Stimulated activated naive CD4-positive, alpha-beta T cell (primary cell): ENCODE measurements at places on chromosomes 3 and 15.

GRCh38 chr3:126982126-126982470, 817 bp upstream of the PLXNA1 start:
- no peak for DNase-seq

DNA sequence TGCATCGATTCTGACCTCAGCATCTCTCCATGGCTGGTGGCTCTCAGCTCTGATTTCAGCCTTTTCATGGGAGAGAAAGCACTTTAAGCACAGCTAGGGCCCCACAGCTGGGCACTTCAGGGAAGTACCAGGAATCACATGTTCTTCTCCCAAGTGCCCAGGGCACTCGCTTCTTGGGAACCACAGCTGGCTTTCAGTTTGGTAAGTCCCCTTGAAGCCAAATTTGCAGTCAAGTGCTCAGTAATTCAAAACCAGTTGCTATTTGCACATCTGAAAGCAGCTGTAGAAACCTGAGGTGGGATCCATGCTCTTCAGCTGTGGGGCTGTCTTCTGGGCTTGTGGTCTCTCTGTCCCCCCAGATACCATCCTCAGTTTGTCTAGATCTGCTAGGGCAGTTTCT, 12.8 kb downstream of the GABRA5 start:
- DNase-seq: no peak

DNA sequence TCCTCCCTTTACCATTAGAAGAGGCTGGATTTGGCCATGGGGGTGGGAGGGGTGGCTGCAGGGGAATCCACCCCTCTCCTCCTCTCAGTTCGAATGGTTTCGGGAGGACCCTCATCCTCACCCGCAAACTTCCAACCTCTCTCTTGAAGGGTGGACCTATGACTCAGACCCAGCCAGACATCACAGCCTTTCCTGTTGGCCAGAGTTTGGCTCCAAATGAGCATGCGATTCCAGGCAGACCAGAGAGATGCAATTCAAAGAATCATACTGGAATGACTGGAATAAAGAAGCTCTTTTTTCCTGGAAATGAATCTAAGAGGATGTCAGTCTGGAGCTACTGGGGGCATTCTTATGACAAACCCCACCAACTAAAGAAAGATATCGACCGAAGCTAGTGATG, 516.7 kb upstream of the MDFIC2 start:
- DNase-seq: no peak

- DNase-seq: no peak
These were observed 56.9 kb downstream of the FLNB start for GRCh38 chr3:58064923-58065638.

DNA sequence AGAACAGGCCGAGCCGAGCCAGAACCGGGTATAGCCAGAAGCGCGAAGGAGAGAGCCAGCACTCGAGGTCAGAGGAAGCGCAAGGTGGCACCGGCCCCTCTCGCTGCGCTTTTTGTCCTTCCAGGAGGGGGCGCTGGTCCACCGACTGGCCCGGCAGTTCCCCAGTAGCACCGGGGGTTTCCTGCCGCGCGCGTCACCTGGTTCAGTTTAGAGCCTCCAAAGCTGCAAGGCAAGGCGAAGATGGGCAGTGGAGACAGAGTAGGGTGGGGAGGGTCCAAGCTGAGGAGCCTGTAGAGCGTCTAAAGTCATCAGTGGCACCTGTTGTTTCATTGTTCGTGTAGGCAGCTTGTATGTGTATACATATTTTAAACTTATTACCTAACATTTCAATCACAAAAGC, 7.6 kb upstream of the NR2E3 start:
- DNase-seq: no peak

DNA sequence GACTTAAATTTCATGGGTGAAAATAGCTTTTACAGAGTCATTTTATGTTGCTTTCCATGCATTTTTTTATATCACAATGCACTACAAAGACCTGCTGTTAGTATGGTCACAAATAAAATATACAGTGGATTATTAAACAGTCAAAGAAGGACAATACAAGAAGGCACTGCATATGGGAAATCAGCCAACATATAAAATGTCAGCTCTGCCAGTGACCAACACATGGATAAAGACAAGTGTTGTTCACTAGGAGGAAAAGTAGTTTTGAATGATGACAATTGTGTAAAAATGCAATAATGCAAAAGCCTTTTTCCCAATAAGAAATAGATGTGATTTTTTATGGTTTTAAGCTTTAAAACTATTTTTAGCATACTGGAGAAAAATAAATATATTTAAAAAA, 425.3 kb upstream of the CBLB start:
- DNase-seq: no peak

DNA sequence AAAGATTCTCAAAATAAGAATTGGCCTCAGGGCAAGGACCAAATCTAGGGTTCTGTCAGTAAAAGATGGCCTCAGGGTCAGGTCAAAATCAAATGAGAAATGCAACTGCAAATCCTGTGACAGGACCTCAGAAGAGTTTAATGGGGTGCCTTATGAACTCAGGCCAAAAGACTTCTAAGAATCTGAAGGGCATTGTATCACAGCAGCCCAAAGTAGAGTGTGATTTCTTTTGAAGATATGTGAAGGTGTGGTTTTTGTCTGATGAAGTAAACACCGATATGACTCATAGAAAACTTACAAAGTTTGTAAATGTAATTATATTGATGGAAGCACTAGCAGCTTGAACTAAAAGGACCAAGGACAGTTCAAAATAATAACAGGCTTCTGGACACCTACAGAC, 966.1 kb downstream of the AGBL1 start:
- no peak for DNase-seq

GRCh38 chr3:150535204-150535603, 11.1 kb downstream of the SERP1 start:
- DNase-seq: no peak

DNA sequence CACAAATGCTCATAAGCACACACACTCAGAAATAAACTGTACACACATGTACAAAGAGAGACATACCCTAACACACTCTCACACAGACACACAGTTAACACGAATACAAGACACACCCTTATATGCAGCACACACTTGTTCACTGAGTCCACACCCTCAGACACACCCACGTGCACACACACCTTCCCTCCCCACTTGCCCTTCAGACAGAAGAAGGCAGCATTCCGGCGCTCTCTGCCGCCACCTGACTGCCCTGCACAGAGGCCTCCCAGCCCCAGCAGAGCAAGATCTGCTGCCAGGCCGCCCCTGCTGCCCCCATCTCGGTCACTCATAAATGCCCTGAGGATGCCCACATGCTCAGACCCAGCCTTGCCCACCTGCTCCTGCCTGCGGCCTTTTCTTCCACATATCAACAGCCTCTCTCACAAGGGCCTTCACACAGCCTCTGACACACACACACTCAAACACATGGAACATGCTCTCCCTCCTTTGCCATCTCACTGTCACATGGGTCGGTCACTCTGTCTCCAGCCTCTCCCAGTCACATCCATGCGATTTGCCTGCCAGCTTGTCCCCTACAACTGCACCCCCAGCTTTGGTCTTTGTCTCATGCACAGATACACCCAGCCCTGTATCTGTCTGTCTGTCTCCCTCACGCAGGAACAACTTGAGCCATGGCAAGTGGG, 71.1 kb downstream of the EPHB3 start:
- DNase-seq: no peak

DNA sequence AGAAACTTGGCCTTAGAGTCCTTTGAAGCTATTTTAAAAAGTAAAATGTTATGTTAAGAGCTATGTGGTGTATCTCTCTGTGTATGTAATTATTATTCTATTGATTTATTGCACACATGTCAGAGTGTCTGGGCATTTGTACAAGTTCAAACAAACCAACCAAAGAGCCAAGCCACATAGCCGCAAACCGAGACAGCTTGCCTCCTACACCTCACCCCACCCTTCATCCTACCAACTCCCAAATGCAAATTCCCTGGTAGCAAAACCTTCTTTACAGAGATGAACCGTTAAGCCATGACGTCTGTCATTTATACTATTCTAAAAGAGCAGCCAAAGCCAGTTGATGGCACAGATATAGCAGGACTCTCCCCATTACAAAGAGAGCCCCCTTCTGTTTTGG, 332.3 kb downstream of the ERC2 start:
- no peak for DNase-seq

- no peak for DNase-seq
These were observed 15.8 kb upstream of the CASR start for GRCh38 chr3:122167630-122168029.

DNA sequence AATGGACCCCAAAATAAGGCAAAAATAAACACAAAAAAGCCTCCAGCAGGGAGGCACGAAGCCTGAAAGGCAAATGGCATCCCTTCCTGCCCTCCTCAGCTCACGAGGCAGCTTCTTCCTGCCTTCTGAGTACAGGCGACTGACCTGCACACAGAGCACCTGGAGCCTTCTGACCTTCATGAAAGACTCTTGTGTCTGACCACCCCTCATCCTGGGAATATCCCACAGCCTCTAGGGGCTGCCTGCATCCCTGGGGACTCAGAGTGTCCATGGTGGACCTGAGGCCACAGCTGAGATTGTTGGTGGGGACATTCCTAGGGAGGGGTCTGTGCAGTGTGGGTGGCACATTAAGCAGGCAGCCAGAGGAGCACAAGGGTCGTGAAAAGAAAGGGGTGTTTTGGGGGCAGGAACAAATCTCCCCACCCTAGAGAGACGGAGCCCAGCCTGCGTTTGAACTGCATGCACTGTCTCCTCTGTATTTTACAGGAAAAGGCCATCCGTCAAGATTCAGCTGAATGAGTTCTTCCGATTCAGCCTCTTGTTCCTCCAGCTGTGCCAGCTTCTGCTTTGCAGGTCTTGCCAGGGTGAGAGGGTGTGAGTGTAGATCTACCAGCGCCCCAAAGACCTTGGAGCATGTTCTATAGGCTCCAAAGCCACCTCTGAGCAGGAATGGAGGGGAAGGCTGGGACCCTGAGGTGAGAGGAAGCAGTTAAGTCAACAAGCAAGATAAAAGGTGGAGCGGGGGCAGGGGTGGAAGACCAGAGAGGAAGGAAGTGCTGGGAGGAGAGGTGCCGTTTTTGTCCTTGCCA, 80.4 kb upstream of the MEF2A start:
- DNase-seq: peak; percentile 9

- peak; percentile 54 for DNase-seq
These were observed 756 bp downstream of the CLPX start for GRCh38 chr15:65184305-65184867.
